ENCODE measurements at places on chromosomes 7 and 10.

GRCh38 chr7:1715671-1716074 is 45.6 kb downstream of the ELFN1 start:
- no peak for DNase-seq

GRCh38 chr10:101085846-101086245 is 24.1 kb downstream of the KAZALD1 start:
- DNase-seq: no peak

GRCh38 chr7:129845972-129846327 is 106.8 kb downstream of the UBE2H start:
- DNase-seq: no peak

DNA sequence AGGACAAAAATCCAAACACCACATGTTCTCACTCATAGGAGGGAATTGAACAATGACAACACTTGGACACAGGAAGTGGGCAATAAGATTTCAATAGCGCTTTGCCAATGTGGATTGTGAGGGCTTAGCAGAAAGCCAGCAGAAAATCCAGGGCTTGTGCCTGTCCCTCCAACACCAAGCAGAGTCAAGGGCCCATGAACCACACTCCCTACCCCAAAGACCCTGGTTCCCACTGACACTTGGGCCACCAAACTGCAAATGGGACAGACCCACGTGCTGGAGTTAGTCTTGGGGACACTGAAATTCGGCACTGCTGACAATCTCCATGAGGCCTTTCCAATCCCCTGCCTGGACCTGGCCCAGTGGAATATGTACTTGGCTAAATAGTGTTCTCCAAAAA is 67.0 kb downstream of the GRID1 start:
- no peak for DNase-seq

GRCh38 chr10:7458556-7458955 is 47.7 kb upstream of the SFMBT2 start:
- no peak for DNase-seq

GRCh38 chr10:79128923-79129305 is 60.1 kb downstream of the ZMIZ1 start:
- no peak for DNase-seq

- DNase-seq: no peak
Measured at GRCh38 chr7:137480824-137481365, 137.4 kb upstream of the PTN start.

DNA sequence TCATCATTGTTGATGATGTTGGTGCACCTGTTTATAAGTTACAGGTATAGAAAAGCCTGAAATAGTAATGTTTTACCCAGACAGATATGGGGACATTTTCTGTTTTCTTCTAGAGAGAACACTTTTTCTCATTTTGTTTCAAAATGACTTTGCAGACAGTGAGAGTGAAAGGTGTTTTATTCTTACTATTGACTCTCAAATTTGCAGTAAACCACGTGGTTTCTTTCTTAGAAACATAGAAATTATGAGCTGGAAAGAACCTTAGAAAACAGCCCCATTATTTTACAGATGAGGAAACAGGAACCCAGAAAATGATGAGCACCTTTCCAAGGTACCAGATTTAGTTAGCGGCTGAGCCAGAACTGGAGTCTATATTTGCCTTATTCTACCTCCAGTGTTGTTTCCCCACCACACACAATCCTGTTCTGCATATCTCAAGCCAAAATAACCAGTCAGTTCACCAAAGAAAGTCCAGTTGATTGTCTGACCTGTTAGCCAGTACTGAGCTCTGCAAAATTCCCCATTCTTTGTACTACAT is 138.9 kb upstream of the AHR start:
- no peak for DNase-seq

GRCh38 chr10:96973809-96974747 is 142.0 kb downstream of the LCOR start:
- DNase-seq: no peak

DNA sequence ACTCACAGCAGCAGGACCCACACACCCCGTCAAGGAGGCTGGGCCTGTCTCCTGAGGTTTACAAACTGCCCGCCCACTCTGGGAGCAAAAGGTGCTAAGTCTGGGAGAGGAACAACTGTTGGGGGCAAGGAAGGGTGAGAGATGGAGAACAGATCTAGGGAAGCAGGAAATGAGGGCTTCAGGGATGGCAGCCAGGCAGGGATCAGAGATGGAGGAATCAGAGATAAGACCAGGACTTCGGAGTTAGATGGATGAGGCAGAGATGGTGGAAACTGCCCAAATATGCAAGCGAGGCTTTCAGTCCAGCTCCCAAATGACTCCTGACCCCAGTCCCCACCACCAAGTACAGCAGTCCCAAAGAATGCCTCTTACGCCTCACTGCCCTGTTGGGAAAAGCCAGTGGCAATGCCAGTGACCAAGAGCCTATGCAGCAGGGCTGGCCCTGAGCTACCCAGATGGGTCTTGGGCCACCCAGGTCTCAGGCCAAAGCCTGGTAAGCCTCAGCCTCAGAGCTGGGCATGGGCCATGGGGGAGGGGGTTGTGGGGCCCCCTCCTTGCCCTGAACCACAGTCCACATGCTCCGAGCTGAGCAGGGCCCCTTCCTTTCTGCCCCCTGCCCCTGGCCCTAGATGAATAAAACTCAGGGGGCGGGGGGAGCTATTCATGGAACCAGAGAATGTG is 39.5 kb upstream of the SLF2 start:
- no peak for DNase-seq

DNA sequence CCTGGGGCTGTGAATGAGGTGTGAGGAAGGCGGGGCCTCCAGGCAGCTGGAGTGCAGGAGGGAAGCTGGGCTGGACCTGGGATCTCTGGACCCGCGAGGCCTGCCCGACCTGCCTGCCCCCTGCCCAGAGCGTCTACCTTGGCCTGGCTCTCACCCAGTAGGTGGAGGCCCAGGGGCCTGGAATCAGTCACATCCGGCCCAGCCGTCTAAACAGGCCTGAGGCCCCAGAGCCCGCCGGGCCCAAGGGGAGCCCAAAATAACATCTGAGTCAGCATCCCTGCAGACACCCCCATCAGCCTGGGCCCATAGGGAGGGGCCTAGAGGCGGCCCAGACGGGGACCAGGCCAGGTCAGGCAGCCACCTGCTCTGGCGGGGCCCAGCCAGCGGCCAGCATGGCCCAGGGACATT is 15.1 kb upstream of the ELN start:
- no peak for DNase-seq

DNA sequence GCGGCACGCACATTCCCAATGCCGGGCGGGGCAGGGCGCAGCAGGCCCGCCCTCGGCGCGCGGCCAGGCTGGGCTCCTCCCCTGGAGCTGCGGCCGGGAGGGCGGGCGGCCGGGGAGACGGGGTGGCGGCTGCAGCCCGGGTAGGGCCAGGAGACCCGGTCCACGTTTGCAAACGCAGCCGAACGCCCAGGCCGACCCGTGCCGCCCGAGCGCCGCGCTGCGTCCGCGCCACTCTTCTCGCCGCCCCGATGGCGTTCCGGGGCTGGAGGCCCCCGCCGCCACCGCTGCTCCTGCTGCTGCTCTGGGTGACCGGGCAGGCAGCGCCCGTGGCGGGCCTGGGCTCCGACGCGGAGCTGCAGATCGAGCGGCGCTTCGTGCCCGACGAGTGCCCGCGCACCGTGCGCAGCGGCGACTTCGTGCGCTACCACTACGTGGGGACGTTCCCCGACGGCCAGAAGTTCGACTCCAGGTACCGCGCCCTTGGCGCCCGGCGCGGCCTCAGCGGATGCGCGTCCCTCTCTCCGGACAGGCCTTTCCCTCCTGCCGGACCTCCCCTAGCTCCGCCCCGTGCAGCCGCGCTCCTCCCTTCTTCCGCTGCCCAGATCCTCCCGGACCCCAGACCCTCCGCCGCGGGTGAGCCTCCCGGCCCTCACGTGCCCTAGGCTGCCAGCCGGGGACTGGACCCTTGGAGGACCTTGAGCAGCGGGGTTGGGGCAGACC is at the start of gene FKBP9:
Gene FKBP9, plus strand, starts transcription at position 115 of the 720 bp plus-strand sequence. Its CDS starts 134 bp downstream, at position 249.
- peak; percentile 84 for DNase-seq

DNA sequence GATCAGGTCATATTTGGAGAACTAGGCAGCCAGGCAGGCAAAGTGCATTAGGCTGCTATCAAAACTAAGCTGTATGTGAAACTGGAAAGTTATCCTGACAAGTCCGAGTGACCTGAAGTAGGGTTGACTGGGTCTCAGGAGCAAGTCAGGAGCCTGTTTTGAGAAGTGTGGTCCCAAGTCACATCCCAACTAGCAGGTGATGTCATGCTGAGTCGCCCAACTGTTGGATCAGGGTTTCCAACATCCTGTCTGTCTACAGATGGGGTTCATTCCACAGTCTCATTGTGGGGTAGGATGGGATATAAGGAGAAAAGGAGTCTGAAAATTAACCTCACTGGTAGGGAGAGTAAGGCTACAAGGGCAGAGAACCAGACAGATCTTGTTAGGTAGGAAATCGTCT is 27.0 kb downstream of the SLC26A4 start:
- no peak for DNase-seq

Data from left kidney (tissue), 8 donors.